ENCODE measurements at places on chromosomes 3 and 15.

DNA sequence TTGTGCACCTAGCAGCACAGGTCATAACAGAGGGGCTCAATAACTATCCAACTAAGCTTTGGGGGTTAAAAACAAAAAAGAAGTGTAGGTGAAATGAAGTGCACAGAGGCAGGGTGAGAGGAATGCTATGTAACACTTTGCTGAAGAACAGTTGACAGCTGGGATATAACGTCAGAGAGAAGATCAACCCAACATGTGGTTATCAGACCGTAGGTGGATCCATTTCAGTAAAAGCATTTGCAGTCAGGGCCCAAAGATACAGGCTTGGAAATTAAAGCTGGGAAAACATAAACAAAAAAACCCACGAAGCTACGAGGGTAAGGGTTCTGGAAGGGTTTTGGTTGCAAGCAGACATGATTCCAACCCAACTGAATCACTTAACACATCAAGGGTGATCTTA is 377.5 kb upstream of the NR2F2 start:
- DNase-seq, result no peak

DNA sequence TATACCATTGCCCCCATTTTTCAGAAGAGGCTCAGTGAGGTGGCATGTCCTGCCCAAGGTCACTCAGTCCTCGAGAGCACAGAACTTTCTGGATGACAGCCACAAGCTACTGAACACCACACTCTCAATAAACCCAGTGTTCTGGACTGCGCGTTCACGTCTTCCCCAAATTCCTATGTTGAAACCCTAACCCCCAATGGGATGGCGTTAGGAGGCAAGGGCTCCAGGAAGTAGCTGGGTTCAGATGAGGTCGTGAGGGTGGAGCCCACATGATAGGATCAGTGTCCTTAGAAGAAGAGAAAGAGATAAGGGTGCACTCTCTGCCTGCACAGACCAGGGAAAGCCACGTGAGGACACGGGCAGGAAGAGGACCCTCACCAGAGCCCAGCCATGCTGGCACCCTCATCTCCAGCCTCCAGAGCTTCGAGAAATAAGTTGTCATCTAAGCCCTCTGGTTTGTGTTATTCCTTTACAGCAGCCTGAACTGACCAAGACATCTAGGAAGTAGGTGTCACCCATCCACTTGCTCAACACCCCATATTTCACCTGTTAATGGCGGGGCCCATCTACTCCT is 324.0 kb downstream of the UACA start:
- no peak for DNase-seq

- DNase-seq, result no peak
Observed at GRCh38 chr15:69513986-69514385, 61.4 kb downstream of the RPLP1 start.

DNA sequence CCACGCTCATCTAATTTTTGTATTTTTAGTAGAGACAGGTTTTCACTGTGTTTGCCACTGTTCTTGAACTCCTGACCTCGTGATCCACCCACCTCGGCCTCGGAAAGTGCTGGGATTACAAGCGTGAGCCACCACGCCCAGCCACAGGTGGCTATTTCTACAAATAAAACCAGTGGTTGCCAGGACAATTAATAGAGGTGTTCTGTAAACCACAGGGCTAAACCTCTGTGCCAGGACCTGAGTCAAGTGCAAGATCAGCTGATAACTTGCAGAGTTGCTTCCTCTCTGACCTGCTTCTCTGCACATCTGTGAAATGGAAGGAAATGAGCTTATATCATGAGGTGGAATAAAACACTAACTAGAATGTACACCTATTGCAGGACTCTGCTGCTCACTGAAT is 72.8 kb downstream of the CD200R1L start:
- DNase-seq, result peak; percentile 64

DNA sequence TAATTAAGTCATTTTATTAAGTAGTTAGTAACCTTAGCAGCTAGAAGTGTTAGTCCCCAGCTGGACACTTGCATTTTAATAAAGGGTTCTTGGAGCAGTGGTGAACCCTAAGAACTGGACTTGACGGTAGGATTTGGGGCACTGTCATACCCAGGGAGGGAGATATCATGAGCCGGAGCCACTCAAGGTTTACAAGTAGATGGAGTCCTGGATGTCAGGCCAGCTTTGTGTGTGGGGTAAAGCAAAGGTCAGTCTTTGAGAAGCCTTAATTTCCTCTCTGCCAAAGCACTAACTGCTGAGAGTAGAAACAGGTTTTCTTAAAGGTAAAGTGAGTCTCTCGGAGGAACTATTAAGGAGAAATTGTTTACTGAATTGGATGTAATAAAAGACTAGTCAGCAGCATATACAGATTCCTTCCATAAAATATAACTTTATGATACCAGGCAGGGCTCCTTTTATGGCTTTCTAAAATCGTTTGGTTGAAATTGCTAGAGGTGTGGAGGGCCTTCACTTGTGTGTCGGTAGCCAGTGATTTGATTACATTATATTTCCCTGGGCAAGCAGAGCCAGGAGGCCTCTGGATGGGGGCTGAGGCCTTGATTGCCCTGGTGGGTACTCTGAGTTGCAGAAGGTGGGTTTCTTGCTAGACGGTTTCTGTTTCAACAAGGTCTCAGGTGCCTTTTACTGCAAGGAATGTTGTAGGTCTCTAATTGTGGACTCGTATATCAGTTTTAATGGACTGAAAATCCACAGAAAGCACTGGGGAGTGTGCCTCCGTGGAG is 23.1 kb downstream of the SQOR start:
- no peak for DNase-seq

DNA sequence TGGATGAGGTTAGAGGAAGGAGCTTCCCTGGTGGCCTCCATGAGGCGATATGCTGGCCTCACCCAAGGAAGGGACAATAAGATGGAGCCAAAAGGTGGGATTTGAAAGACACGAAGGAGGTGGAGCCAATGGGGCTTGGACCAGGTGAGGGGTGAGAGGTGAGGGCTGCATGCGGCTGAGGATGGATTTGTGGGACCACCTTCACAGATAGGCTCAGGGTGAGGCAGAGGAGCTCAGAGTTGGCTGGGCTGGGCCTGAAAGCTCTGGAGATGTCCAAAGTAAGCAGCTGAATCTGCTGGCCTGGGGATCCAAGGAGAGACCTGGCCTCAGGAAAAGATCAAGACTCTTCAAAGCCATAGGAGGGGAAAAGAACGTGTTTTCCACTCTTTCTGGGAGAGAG is 49.8 kb downstream of the EXOG start:
- no peak for DNase-seq

- DNase-seq, result no peak
Observed at GRCh38 chr3:74537857-74538256, 76.6 kb downstream of the CNTN3 start.

DNA sequence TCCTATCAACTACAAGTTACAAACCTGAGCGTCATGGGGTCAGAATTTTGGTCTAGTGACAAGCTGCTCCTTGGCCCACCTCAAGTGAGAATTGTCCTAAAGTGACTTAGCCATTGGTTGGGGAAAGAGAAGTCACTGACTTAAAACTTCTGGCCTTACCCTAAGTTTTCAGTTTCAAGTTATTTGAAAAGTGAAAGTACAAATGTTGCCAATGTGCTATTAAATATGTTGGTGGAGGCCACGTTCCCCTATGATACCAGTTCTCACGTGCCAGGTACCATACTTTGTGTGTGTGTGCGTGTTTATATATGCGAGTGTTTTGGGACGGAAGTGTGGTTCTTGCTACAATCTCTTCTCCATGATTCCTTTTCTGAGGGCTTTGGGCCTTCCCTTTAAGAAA is 22.6 kb upstream of the RASGRP1 start:
- DNase-seq, result no peak

DNA sequence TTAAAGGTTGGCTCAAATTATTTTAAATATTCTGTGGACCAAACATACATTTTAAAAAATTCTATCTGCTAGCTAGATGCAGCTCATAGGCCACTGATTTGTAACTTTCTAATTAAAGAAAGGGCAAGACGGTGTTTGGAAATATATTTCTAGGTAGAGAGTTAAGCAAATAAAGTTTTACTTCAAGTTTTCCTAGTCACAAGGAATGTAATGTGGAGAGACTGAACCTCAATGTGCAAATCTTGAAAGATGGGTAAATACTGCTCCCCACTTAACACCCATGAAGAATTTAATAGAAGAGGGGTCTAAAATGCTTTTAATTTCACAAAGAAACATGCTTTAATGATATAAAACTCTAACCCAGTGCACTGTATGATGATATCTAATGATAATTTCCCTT is 175.2 kb downstream of the TIGIT start:
- no peak for DNase-seq

DNA sequence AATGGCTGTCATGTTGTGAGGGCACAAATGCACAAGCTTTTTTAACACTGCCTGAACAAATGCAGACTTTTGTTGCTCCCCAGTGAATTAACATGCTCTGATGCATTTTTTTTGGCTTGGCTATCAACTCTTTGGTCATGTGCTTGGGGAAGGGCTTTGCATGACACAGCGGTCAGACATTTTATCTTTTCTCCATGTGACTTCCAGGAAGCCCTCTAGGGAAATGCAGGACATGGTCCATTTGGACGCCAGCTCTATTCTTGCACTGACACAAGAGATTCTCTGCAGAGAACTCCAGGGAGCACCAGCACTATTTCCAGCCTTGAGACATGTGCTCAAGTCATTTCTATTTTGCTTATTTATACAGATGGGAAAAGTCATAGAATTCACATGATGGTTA is 46.2 kb downstream of the NEK11 start:
- DNase-seq, result no peak

DNA sequence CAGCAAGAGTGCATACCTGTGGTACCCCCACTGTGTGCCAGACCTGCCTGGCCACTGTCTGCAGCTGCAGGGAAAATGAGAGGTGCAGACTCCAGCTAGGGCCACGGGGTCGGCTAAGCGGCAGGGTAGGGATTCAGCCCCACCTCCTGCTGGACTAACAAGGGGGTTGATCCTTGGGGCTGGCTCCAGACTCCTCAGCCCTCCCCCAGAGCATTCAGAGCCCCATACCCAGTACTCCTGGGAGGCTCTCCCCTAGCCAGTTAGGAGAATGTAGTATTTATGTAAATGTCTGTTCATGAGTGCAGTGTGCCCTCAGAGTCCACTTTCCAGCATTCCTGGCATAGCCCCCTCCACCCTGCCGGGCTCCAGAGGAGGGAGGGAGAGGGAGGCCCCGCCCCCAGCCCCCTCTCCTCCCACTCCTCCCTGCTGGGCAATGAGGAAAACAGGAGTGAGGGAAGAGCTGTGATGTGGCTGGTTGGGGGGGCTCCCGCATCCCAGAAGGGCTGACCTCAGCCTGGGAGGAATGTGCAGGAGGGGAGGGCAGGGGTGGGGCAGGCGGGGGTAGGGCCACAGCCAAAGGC is 4.5 kb upstream of the SEMA3B start:
- DNase-seq, result no peak

Measured in activated CD4-positive, alpha-beta memory T cell treated with anti-CD3 and anti-CD28 coated beads for 36 hours (primary cell).